A549 treated with GW870086 at 1 μM for 4 hours (cell line): ENCODE measurements at places on chromosomes 13 and 19. TPM values are rescaled to one million over a fixed set of nuclear protein-coding genes. Genes with fewer than 3 reads are reported as not detected.

Gene ZNF492
- not detected in 5 replicates for total RNA-seq

Gene MYO16
- total RNA-seq, result 0.03 to 0.09 TPM (median 0.06 TPM) in 5 replicates

Gene CNMD
- not detected in 5 replicates for total RNA-seq

Gene MYBPC2
- total RNA-seq, result 0.03 TPM in 1 of 5 replicates, not detected in the others

Gene GMIP
- total RNA-seq, result 4.5 to 7.1 TPM (median 6.1 TPM) in 5 replicates

Gene UBE2L5
- total RNA-seq, result not detected in 5 replicates
